ENCODE measurements at places on chromosomes 5 and 9.
A peak's percentile ranks its signal among the peaks of the same experiment; 100 is the strongest.

DNA sequence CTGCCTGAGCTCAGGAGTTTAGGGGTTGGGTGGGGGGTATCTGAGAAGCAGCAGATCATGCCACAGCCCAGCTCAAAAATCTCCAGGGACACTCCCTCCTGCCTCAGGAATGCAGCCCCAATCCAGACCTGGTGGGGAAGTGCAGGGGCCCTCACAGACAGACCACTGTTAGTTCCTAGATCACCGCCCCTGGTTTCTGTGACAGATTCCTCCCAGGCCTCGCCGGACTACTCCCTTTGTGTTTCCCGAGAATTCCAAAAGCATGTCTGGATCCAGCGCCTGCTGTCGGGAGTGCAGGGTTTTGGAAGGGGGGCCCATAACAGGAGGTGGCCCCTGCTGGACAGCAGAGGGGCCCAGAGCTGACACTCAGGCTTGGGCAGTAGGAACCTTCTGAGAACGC lies 74.5 kb downstream of the CTSL start:
- DNase-seq, result no peak

DNA sequence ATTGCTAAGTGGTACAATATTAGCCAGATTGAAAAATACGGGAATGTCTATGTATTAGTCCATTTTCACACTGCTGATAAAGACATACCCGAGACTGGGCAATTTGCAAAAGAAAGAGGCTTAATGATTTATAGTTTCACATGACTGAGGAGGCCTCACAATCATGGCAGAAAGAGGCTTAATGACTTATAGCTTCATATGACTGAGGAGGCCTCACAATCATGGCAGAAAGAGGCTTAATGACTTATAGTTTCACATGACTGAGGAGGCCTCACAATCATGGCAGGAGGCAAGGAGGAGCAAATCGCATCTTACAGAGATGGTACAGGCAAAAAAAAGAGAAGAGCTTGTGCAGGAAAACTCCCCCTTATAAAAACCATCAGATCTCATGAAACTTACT lies 32.3 kb upstream of the OLFM1 start:
- no peak for DNase-seq

DNA sequence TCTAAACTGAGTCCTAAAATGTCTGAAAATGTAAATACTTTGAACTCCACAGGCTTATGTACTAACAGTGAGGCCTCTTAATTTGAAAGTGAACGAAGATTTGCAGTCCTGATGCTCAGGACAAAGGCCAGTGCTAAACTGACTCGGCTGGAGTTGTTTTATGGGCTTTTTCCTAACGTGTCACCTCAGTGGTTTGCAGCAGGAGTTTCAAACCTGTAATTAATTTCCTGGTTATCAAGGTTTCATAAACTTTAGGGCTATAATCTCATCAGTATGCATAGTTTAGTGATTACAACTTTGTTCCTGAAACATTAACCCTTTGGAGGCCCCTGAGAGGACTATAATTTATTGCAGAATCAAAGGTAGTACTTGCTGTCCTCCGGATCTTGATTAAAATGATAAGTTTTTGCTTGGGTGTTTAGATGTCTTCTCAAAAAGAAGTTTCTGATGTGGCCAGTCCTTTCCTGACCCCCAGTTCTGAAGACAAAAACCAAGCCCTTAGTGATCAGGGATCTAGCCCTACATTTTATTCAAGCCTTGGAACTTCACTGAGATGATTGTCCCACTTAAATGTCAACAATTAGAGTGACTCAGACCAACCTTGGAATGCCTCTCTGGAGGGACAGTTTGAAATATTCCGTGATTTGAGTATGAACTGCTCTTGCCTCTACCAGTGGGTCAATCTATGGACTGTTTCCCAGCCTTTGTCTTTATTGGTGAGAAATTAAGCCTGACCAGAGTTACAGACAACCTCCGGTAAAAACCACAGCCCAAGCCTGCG lies 11.1 kb upstream of the S100Z start:
- DNase-seq, result peak; percentile 46

DNA sequence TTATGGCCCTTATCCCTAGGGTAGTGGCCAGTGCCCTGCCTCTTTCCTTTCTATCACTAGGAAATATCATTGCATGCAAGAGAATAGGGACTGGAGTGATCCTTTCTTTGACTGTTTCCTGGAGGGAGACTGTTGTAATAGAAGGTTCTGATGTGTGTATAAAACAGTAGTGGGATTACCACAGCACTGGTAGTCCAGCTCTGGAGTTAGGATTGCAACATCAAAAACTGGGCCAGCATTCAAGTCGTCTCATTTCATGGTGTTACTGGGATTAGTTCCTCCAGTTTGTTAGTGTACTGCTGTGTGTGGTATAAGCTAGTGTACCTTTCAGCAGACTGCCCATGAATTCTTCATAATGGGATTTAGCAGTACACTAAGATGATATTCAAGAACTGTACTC lies 45.8 kb downstream of the KIAA1958 start:
- DNase-seq, result peak; percentile 21

GRCh38 chr9:98409719-98410118 lies 154.3 kb upstream of the TBC1D2 start:
- peak; percentile 30 for DNase-seq

DNA sequence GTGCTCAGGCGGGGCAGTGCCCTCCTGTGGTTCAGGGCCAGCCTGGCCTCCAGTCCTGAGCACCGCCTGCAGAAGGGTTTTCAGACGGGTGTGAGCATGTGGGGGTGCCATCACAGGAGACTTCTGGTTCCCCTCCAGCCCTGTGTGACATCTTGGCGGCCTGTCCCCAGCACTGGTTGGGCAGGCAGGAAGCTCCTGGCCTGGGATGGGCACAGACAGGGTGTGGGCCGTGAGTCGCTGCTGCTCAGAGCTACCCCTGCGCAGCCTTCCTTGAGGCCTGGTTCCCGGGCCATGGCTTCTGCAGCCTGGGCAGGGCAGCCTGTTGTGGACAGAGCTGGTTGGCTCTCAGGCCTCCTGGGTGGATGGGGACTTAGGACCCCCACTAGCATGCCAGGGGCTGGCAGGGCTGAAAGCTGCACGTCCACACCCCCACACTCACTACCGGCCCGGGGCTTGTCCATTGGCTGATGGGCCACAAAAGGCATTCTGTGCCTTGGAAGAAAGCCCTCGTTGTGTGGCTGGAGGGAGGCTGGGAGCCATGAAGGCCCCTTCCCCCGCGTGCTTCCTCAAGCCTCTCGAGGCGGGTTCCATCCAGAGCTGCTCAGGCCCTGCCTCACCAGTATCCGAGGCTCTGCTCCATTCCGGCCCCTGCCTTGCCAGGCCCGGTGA lies 58.7 kb downstream of the RXRA start:
- DNase-seq, result peak; percentile 77

- no peak for DNase-seq
Measured at GRCh38 chr5:80036615-80037014, 1.5 kb downstream of the THBS4 start.

DNA sequence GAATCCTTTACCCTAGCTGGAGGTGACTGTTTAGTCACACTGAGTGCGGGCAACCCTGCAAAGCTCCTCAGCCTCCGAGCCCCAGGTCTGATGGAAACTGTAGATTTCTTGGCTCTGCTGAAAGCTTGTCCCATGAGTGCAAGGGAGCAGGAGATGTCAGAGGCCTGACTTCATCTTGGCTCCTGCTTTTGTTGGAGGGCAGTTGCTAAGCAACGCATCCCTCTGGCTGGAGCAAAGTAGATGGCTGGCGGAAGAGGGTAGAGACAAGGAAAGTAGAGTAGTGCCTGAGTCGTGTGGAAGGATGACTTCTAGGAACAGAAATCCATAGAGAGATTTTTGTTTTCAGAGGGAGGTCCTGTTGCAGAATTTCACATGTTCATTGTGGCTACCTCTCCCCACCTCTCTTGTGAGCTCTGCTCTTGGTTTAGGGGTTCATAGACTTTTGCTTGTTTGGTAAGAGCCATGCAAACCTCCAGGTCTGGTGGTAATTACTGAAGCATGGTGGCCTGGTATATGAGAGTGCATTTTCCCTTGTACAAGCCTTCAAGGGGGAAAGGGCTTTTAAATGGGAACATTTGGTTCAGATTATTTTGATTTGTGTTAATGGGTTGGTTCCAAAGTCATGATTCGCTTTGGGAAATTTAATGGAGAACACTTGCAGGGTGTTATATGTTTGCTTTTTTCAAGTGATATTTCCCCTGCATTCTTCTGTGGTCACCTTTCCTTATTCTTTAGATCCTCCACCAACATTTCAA lies 71.5 kb downstream of the ARHGAP26 start:
- peak; percentile 49 for DNase-seq

DNA sequence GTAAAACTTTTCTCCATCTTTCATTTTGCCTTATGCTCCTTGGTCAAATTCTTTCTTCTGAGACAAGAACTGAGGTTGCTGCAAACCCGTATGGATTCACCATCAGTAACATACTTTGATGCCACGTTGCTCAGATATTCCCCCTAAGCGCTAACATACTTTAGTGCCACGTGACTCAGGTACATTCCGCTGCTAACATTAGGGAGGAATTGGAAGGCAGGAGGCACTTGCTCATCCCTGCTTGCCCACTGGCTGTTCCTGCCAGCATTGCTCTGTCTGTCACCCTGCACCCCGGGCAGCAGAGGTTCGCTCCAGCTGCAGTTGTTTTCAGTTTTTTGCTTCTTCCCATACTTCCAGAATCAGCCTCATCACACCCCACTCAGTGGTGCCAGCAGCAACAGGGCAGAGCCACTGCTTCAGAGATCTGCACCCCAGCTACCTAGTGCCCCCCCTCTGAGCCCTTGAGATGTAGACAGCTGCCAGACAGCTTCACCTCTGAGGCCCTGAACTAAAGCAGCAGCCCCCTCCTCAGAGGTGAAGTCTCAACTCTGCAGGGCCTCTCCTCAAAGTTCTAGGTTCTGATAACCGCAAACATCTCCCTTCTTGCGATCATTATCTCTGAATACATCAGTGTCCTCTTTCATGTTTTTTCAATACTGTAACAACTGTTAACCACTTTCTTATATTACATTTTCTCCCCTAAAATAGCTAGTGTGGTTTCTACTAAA lies 228.0 kb upstream of the KIF2A start:
- no peak for DNase-seq

- no peak for DNase-seq
Measured at GRCh38 chr9:71472400-71472799, 295.9 kb downstream of the CEMIP2 start.
